CD8-positive, alpha-beta T cell (primary cell): ENCODE measurements at places on chromosomes 11 and 22.

DNA sequence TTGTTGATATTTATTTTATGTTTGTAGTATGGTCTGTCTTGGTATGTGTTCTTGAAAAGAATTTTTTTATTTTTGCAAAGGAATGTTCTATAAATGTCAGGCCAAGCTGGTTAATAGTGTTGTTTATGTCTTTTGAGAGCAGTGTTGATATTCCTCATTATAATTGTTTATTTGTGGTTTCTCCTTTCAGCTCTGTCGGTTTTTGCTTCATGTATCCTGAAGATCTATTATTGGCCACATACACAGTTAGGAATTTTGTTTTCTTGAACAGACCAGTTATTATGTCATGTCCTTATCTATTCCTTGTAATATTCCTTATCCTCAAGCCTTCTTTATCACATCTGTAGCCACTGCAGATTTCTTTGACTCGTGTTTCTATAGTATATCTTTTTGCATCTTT lies 56.5 kb downstream of the PDHX start:
- DNase-seq, result no peak

GRCh38 chr11:44536788-44537516 lies 28.5 kb upstream of the CD82 start:
- no peak for DNase-seq

DNA sequence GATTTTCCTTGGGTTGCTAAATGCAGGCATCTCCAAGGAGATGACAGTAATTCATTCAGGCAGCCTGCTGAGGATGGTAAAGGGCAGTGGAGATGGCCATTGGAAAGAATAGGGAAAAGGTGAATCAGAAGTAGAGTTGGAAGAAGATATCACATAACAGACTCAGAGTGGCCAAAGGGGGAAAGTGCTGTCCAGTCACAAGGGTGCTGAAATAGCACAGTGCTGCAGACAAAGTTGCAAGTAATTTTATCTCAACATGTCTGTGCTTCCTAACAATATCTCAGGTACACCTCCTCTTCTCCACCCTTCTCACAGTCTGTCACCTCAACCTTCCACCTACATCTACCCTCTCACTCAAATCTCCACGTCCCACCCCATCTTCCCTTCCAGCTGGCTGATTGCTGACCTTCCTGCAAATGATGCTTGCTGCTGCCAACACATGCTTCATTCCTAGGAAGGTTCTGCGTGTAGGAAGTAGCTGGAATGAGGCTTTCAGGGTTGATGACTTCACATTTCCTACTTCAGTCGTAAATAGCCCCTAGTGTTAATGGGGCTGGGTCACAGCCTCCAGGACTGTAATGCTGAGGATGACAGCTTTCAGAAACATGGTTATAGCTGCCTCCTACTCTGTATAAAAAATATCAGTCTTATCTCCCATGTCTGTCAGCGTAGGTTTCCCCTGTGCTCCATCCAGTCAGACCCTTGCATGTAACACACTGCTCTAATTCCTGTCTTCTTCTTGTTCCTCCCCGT lies 123.9 kb downstream of the CTNND1 start:
- no peak for DNase-seq

DNA sequence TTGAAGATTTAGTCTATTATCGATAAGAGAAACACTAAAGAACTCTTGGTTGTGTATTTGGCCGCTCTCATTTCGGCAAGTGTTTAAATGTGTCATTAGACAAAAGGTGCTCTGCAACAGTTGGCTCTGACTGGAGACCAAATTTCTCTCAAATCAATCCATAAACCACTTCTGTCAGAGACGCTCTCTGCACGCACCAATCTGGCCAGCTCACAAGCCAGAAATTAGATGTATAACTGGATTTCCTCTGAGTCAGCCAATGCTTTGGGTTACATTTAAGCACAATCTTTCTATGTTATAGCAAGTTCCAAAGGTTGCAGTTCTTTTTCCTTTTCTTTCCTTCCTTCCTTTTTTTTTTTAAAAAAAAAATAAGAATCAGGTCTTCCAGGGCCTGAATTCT lies 17.6 kb upstream of the PARVA start:
- DNase-seq, result no peak

DNA sequence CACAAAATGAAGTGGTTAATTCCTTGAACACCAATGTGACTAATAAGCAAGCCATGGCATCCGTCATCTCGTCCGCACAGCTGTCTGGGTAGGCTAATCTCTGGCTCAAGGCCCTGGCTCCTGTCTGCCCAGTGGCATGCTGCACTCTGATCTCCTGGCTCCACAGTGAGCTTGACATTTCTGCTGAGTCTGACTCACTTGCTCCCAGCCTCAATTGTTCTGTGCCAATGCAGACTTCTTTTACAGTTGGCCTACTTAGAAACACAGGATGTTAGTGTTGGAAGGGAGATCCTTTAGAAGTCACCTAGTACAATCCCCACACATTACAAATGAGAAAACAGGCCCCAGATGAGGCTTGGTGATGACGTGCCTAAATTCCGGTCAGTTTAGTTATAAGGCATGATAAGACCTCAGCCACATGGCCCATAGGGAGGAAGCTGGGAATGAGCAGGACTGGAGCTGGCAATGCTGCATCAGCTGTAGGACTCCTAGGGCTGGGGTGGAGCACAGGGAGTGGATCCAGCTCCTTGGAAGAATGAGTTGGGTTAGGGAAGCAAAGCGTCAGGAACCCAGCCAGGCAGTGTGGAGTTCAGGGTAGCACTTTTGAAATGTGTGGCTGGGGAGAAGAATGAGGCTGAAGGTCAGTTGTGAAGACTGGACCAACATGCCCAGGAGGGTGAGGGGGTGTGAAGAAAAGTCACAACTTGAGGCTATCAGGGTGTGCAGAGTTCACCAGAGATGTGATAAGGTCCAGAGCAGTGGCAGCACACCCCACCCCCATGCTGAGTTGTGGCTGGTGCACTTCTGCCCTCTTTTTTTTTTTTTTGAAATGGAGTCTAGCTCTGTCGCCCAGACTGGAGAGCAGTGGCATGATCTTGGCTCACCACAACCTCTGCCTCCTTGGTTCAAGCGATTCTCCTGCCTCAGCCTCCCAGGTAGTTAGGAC lies 70.2 kb upstream of the EED start:
- no peak for DNase-seq
